Large intestine (tissue), 12 donors: ENCODE measurements at places on chromosomes 1 and 21. TPM values are rescaled to one million over a fixed set of nuclear protein-coding genes. Genes with fewer than 3 reads are reported as not detected.

The ILDR2 gene
- polyA plus RNA-seq = 1.7 TPM

The NHLH1 gene
- polyA plus RNA-seq = 0.19 TPM

The TNFRSF14 gene
- 318 TPM for polyA plus RNA-seq

The CFHR1 gene
- polyA plus RNA-seq = 0.16 TPM

The TMEM269 gene
- polyA plus RNA-seq = 0.10 TPM

The QSOX1 gene
- polyA plus RNA-seq = 43.3 TPM

The MCOLN2 gene
- 3.2 TPM for polyA plus RNA-seq

The COL6A2 gene
- polyA plus RNA-seq = 201 TPM

The SHISA4 gene
- 6.0 TPM for polyA plus RNA-seq

GRCh38 chr1:203289281-203289981 is 15.9 kb upstream of the BTG2 start:
- DNase-seq = peak; percentile 74

GRCh38 chr1:156885314-156885713 is 8.2 kb upstream of the PEAR1 start:
- DNase-seq = no peak

DNA sequence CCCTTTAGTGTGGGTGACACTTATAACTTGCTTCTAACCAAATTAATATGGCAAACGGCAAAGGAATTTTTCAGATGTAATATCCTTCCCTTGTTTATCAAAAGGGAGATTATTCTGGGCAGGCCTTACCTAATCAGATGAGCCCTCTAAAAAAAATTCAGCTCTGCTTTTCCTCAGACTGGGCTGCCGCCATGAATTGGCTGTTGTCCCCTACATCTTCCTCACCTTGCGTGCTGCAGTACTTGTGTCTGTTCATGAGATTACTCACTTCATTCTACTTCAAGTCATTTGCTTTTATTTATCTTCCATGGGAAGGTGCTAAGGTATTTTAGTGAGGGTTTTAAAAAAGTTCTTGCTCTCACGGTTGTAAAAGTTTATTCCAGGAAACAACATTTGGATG is 705.5 kb downstream of the KCNT2 start:
- DNase-seq = no peak

DNA sequence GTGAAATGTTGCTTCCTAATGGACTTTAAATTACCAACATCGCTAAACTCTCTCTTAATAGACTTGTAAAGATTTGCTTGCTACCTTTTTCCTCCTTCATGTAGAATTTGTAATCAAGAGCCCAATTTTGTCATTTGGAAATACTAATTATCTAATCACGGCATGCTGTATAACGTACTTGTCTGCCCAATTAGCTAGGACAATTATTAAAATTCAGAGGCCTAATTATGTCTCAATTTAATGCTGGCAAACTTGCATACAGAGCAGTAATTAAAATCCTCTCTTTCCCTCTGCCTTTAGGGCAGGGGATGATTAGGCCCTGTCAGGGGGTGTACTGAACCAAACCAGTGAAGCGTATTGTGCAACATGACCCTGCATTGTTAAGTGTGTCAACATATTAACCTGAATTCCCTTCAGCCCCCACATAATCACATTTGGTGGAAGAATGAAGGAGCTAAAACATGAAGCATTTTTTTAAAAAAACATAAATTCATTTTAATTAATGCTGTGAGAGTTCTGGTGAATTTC is 137.4 kb upstream of the BARHL2 start:
- no peak for DNase-seq

DNA sequence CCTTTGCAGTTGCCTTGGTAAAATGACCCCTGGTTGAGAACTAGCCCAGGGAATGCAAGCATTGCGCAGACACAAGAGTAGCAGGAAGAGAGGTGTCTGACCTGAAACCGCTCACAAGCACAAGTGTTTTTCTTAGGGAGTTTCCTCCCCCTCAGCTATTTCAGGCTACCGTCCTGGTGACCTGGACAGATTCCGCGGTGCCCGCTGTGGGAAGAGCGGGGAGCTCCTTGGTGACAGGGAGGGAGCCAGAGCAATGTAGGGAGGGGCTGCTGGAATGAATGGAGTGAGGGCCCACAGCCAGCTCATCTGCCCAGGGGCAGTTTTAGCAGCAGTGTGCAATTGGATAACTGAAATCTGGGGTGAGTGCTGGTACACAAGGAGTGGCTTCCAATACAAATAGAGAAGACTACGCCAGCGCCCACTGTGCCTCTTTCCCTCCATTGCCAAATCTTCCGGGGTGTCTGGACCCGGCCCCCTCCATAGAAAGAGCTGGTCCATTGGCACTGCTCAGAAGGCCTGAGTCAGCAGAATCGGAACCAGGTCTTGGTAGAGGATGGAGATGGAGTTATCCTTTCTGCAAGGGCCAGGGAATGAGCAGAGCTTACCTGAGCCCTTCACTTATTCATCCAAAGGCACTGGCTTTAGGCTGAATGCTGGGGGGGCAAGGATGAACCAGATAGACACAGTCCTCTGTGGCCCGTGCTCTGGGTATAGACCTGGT is 82.8 kb downstream of the TRABD2B start:
- DNase-seq = no peak

GRCh38 chr1:73100216-73100615 is 817.9 kb upstream of the NEGR1 start:
- DNase-seq = no peak

GRCh38 chr1:233721004-233721595 is 107.2 kb downstream of the KCNK1 start:
- no peak for DNase-seq

DNA sequence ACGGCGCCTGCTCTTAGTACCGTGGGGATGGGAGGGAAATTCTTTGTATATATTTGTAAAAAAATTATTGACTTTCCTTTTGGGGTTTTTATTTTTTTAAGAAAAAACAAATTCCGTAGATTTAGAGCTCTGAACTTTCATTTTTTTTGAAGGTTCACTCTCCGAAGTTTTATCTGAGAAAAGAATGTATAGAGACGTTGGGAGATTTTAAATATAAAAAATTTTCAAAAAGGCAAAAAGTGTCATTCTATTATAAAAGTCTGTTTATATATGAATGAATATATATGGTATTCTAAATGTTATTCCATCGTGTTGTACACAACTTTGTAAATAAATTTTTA is 2.4 kb downstream of the FOXD3 start:
- no peak for DNase-seq

GRCh38 chr1:43832998-43833397 is 100.6 kb upstream of the ARTN start:
- DNase-seq = no peak

GRCh38 chr1:50977575-50978143 is 7.6 kb downstream of the CDKN2C start:
- DNase-seq = no peak
